ENCODE measurements at places on chromosomes 1 and 21.

- no peak for DNase-seq
These were observed 2.7 kb downstream of the HUNK start for GRCh38 chr21:31875496-31876015.

GRCh38 chr1:2601721-2602303, 15.2 kb downstream of the PRXL2B start:
- no peak for DNase-seq

DNA sequence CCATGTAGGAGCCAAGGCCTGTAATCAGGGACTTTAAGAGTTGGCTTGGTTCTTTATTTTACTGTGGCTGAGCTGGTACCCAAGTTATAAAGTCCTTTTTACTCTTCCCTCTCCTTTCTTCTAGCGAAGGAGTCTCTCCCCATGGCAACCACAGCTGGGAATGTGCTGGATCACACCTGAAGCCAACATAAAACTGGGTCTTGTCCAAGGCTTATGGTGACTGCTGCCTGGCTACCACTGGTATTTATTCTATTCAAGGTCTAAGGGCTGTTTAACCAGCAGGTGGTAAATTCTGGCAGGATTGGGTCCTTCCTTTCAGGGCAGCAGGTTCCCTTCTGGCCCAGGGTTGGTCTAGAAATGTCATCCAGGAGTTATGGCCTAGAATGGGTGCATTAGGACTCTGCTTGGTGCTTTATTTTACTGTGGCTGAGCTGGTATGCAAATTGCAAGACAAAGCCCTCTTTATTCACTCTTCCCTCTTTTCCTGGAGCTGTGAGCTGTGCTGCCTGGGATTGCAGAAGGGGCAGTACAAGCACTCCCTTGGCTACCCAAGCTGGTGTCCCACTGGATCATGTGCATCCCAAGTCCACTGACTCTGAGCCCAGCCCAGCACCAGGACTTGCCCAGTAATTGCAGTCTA, 26.6 kb downstream of the SLC22A15 start:
- no peak for DNase-seq

GRCh38 chr1:5727871-5728643, 264.2 kb downstream of the NPHP4 start:
- DNase-seq: no peak

DNA sequence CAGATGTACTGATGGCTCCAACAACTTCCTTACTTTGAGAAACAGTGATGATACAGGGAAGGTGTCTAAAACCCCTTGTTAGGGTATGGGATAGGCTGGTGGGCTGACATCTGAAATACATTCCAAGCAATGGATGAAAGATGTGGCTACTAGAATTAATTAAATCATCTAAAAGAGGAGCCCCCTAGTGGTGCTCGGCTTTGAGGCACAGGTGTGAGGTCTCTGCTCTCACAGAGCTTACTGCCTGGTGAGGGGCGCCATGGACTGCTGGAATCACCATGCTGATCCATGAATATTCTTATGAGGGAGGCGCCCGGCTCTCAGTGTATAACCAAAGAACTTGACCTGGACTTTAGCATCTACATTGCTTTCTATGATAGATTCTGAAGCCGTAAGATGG, 48.5 kb downstream of the GNG4 start:
- DNase-seq: peak; percentile 10

GRCh38 chr1:202365092-202365815, 16.8 kb downstream of the PPP1R12B start:
- DNase-seq: peak; percentile 19

GRCh38 chr1:244052728-244053312, 1.7 kb downstream of the ZBTB18 start:
- DNase-seq: no peak

GRCh38 chr1:3876716-3877115, 19.4 kb downstream of the DFFB start:
- no peak for DNase-seq

- DNase-seq: no peak
These were observed 4.6 kb downstream of the MFAP2 start for GRCh38 chr1:16975838-16976237.

GRCh38 chr1:24911651-24912155, 18.4 kb downstream of the RUNX3 start:
- no peak for DNase-seq

- DNase-seq: peak; percentile 87
These were observed 57.8 kb downstream of the ZNF281 start for GRCh38 chr1:200351826-200352549.

- no peak for DNase-seq
These were observed 914 bp upstream of the ADGRB2 start for GRCh38 chr1:31765041-31765467.

GRCh38 chr1:164611754-164612642, 53.0 kb downstream of the PBX1 start:
- DNase-seq: peak; percentile 84

DNA sequence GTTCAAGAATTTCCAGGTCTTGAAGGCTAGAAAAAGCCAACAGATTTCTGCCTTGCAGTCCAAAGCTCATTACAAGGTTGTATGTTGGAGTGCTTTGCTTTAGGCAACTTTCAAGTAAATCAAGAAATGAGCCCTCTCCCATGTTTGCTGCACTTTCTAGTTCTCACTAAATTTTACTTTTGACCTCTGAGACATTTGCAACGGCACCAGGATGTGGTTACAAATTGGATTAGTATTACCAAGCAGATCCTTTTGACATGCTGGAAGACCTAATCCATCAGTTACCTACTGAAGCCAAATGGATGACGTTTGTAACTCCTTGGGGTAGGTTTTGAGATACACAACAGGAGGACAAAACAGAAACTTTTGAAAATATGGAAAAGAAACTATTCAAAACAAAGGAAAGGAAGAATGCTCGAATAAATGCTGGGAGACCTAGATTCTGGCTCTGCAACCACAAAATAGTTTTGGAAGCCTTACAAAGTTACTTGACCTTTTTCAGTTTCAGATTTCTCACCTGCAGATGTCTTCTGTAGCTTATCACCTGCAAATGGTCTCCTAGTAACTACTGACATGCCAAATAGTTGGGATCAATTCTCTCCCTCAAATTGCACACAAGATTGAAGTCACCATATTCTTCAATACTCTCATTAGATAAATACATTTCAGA, 251.7 kb upstream of the ADGRL2 start:
- DNase-seq: no peak

- DNase-seq: no peak
These were observed 3.1 kb downstream of the FUCA1 start for GRCh38 chr1:23864801-23865542.

DNA sequence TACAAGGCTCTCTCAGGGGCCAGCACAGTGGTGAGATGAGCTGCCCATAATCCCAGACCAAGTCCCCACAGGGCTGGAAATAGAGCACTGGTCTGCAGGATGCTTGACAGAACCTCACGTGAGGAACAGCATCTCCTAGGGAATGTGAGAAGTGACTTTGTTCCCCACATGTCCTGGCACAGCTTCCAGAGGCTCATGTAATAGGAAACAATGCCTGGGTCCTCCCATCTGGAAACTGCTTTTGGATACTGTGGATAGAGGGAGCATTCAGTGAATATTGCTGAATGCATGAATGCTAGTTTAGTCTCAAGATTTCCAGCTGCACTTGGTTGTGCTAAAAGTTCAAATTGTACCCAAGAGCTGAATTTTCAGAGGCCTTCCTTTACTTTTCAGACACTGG, 146.2 kb downstream of the TNR start:
- no peak for DNase-seq

DNA sequence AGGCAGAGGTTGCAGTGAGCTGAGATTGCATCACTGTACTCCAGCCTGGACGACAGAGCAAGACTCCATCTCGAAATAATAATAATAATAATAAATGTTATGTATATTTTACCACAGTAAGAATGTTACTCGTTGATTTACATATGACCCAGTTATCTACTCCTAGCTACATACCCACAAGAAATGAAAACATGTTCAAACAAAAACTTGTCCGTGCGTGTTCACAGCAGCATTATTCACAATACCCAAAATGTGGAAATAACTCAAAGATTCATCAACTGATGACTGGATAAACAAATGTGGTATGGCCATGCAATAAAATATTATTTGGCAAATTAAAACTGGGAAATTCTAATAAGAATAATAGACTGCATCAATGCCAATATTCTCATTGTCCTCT, 31.7 kb upstream of the ENSA start:
- no peak for DNase-seq

GRCh38 chr21:43689556-43690337, 29.2 kb upstream of the PDXK start:
- DNase-seq: no peak

GRCh38 chr1:235336903-235337302, 8.5 kb downstream of the GGPS1 start:
- DNase-seq: peak; percentile 16

GRCh38 chr1:39352881-39353280, 138.6 kb upstream of the BMP8A start:
- no peak for DNase-seq

- DNase-seq: no peak
These were observed 82.7 kb downstream of the KAZN start for GRCh38 chr1:14681182-14681581.

DNA sequence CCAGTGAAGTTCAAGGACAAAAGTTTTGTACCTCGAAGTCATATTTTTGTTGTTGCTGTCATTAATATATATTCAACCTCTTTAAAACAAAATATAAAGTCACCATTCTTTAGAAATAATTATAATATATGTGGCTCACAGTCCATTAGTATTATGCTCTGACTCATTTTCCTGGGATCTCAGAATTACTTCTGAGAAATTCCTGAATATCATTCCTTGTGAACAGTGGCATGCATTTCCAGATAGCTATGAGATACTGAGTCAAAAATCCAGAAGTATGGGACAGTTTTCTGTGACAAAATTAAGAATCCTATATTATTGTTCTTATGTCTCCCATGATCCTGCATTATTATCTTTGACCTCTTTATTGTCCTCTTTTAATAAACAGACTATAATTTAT, 13.8 kb upstream of the RGS21 start:
- DNase-seq: peak; percentile 30

Measured in EL (cell line).